NCI-H1105 (cell line): ENCODE measurements at places on chromosomes 5 and 9.
A peak's percentile ranks its signal among the peaks of the same experiment; 100 is the strongest.

DNA sequence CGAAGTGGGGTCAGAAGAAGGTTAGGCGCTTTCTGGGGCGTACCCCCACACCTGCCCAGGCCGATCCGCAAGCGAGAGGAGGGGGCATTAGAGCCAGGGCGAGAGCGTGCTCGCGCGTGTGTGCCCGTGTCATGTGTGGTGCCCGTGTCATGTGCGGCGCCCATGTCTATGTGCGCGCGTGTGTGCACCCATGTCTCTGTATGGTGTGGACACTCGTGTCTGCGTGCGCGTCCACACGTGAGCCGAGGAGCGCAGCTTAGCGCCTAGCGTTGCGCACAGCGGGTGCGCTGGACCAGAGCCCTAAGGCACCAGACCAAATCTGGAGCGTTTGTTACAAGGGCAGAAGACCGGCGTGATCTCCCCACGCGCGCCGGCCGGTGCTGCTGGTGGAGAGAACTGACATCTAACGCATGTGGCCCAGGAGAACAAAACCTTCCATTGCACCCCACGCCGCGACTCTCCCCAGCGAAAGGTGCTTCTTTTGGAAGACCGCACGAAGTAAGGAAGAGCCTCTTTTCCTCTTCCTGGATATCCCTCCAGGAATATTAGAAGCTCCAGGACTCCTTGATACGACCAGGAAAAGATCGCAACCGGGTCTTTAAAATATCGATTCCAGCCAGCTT is 644 bp downstream of the NIM1K start:
- peak; percentile 7 for DNase-seq

- no peak for DNase-seq
Observed at GRCh38 chr5:112388074-112388473, 31.0 kb downstream of the EPB41L4A start.

DNA sequence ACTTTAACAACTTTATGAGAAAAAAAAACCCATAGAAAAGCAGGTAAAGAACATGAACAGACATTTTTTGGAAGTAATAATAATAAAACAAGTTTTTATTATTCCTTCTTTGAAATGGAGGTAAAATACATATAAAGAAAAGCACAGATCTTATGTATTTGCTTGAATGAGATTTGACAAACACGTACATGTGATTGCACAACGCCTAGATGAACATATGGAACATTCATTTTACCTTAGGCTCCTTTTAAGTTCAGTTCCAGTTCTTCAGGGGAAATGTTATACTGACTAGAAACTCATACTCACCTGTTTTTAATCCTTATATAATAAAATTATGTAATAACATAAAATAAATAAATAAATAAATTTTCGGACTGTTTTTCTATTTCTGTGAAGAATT is 61.8 kb downstream of the GGTA1 start:
- DNase-seq, result no peak

DNA sequence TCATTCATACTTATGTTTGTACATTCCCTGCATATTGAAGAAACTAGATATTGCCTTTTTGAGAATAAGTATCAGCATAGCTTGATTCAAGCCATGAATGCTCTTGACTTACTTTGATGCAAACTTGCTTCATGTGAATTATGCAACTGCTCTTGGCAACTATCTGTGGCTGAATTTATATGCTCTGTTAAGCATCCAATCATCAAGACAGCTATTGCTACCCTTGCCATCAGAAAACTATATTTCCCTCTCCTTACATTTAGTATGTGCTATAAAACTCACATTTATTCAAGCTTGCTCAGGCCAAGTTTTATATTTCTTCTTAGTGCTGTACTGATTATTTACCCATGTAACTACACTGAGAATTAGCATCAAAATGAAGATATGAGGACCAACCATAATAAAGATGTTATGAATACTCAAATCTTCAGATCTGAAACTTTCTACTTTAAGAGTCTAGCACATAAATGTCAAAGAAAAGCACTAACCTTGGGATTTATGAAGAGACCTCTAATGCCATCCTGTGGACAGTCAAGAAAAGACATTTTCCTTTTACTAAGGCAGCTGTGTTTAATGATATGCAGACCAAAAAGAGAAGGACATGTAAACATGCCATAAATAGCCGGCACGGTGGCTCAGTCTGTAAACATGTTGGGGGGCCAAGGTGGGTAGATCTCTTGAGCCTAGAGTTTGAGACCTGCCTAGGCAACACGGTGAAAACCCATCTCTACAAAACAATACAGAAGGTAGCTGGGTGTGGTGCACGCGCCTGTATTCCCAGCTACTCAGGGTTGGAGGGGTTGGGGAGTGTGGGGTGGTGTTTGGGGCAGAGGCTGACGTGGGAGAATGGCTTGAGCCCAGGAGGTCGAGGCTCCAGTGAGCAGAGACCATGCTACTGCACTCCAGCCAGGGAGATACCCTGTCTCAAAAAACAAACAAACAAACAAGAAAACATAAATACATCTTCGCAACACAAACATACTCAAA is 267.0 kb upstream of the TYRP1 start:
- peak; percentile 27 for DNase-seq

- no peak for DNase-seq
Observed at GRCh38 chr9:136556166-136556565, 10.3 kb upstream of the NOTCH1 start.

DNA sequence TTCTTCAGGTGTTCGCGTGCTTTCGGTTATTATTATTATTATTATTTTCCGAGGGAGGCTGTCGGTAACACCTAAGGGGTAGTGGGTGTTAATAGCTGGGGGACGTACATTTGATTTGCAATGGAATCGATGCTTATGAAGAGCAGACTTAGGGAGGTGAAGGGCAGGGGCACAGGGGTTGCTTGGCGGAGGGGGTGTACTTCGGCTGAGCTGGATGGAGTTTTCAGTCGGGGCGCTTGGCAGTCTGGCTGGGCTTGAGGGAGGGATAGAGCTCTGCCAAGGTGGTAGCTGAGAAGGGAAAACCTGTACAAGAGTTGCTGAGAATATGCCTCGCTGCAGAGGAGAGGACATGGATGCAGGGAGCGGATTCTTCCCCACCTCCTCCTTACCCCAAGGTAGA is 617 bp upstream of the PTPRD start:
- DNase-seq, result no peak

DNA sequence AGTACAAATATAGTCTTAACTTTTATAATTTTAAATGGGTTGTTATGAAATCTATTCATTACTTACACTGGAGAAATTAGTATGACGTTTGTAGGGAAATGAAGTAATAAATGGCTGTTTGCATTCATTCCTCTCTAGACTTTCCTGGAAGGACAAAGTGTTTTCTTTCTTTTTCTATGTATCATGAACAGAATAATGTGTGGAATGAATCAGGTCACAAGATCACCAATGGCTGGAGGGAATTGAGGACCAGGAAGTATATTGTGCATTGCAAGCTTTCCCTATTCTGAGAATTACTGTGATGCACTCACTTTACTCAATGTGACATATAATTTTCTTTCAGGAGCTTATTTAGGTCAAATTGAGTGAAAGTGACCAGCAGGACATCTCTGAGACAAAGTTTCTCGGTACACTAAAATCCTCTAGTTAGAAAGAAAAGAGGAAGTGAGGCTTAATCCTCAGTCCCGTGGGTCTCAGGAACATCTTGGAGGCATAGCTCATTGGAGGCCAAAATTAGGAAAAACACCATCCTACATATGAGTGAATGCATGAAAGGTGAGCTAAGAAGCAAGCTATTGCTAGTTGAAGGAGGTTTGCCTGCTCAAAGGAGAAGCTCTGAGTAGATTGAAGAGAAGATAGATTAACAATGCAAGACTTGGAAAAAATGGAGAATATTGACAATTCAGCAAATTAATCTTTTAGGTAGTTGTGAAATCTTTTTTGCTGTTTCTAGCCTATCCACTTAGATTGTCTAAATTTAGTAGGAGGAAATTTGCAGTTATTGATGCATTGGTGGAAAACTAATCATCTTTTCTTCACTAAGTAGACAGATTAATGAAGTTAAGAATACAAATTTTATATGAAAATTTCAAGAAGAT is 28.0 kb downstream of the ERAP2 start:
- no peak for DNase-seq
